ENCODE measurements at places on chromosomes 6 and 20.

- no peak for DNase-seq
These were observed 45.3 kb downstream of the DACT2 start for GRCh38 chr6:168274037-168274952.

DNA sequence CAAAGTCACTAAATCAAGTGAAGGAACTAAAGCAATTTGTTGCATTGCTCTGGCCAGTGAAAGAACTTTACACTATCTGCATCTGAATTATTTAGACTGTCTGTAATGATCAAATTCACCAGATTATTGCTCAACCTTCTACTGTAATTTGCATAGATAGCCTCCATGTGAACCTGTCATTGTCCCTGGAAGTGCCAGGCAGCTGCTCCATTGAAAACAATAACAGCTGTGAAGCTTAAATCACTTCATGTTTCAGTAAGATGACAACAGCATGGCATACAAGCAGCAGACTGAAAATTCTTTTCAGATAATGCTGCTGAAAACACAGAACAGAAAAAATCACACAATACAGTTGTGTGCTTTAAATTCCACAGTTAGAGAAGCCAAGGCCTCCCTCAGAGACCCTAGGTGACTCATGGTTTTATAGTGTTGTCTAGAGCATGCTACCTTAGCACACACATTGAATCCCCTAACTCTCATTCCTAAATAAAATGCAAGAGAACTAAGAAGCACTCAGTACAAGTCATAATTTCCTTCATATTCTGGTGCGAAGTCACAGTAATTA lies 248.9 kb downstream of the TPBG start:
- DNase-seq, result no peak

DNA sequence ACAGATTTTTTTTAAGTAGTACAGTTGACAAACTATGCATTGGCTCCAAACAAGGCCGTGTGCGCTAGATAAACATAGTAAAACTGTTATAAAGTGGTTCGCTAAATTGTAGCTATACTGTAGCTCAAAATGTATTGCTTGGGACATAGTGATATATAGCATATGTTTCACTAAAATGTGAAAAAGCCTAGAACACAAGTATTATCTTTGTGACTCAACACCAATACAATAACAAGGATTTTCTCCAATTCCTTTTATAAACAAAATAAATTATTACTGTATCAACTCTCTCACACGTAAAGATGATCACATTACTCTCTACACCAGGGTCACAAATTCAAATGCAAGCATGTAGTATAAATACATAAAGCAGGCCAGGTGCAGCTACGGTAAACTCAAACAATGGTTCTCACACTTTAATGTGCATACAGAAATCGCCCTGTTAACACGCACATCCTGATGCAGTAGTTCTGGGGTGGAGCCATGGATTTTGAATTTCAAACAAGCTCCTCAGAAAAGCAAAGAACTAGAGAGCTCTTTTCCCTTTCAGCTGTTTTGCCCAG lies 214.6 kb downstream of the GMDS start:
- no peak for DNase-seq

GRCh38 chr6:34909320-34909883 lies 20.3 kb downstream of the ANKS1A start:
- no peak for DNase-seq

DNA sequence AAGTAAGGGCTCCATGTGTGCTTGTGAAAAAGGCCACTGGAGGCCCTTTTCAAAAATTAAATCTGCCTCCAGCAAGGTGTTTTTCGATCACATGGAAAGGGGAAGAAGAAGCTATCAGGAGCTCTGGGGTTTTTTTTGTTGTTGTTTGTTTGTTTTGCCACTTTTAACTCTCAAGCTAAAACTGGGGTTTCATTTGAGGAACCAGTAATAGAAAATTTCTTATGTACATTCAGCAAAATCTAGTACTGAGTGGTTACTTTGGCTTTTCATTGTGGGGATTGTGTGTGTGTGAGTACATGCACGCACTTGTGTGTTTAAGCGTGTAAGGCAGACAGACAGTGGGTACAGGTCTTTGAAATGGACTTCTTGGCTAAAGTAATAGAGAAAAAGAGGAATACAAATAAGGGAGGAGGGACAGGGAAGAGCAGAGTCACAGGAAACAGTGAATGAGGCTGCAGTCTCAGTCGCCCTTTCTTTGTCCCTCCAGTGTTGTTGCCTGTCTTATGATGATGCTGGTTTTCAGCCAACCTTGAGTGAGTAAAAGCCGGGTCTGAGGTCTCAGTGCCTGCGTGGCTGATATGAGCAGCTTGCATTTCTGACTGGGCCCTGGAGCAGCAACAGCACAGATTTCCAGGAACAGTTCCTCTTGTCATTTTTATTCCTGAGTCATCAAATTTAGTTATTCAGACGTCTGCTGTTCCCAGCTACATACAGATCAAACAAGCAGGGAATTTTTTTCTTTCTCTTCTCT lies 26.2 kb downstream of the SLC16A10 start:
- no peak for DNase-seq

DNA sequence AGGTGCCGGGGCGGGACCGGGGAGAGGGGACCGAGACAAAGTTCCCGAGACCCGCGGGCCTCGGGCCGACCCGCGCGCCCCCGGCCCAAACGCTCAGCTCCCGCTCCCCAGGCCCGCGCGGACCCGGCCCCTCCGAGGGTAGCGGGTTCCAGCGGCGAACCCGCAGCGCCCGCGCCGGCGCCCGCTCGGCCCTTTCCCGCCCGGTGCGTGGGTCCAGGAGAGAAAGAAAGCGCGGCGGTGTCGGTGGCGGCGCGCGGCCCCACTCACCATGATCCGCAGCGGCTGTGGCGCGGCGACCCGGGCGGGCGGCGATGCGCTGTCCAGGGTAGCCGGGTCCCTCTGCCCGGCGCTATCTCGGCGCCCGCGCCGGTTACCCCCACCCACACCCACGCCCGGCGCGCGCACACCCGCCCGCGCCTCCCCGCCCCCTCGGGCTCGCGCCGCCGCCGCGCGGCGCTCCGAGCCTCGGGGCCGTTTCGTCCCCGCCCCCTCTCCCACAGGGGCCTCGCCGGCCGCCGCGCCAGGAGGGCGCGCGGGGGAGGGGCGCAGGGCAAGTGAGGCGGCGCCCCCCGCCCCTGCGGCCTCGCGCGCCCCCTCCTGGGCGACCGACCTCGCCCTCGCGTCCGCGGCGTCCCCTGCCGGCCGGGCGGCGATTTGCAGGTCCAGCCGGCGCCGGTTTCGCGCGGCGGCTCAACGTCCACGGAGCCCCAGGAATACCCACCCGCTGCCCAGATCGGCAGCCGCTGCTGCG lies at the start of gene ELOVL2:
ELOVL2 (minus strand) TSS at position 345 of the 751 bp plus-strand sequence; CDS start at position 270, 75 bp downstream.
- no peak for DNase-seq

- no peak for DNase-seq
These were observed 210.4 kb downstream of the FOXC1 start for GRCh38 chr6:1820165-1820564.

DNA sequence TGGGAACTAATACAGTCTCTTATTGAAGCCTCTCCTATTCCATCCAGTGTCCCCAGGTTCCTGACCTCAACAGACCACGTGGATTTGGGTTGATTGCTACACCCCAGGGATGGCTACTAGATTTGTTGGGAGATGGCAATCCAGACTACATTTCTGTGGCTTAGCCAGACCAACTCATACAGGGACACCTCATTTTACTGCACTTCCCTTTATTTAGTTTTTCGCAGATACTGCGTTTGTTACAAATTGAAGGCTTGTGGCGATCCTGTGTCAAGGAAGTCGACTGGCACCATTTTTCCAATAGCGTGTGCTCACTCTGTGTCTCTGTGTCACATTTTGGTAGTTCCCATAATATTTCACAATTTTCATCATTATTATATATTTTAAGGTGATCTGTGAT lies 10.3 kb upstream of the MTRF1L start:
- no peak for DNase-seq

DNA sequence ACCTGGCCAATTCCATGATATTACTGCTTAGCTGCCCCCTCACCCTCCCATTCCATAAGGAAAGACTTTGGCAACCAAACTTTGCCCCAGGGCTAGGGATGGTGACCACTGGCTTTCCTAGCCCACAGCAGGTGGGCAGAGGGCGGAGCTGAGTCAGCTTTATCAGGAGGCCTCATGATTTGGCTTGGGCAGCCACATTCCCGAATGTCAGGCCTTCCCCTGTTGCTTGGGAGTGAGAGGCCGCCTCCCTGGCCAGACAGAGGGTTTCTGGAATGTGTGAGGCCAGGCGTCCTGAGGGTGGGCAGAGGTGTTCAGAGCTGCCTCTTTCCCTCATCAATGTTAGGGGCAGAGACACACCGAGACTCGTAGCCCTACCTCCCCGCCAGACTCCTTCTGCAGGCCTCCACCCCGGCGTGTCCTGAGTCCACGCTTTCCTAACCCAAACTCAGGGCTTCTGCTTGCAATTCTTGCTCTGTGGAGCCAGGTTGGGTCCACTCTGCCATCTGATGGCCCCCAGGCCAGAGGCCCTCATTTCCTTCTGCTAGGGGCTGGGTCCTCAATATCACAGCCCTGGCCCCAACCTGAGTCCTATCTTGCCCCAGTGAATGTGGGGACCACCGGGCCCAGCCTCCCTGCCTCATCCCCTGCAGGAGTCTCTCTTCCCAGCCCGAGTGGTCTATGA lies 19.3 kb downstream of the UQCC2 start:
- no peak for DNase-seq

DNA sequence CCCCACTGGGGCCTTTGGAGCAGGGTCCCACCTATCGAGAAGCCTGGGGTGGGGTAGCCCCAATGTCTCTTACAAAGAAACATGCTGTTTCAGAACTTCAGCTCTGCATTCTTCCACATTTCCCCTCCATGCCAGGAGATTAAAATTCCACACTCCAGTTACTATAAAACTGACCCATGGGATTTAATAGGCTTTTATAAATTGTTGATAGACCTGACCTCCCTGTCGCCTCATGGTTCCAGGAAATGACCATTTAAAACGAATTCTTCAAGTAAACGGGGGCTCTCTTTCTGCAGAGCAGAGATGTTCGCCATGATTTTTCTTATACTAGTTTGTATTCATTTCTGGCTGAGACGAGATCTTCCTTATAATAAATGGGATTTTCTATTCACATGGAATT lies 19.3 kb downstream of the RIN2 start:
- DNase-seq, result no peak

GRCh38 chr20:10319855-10320254 lies 101.2 kb downstream of the SNAP25 start:
- DNase-seq, result no peak

DNA sequence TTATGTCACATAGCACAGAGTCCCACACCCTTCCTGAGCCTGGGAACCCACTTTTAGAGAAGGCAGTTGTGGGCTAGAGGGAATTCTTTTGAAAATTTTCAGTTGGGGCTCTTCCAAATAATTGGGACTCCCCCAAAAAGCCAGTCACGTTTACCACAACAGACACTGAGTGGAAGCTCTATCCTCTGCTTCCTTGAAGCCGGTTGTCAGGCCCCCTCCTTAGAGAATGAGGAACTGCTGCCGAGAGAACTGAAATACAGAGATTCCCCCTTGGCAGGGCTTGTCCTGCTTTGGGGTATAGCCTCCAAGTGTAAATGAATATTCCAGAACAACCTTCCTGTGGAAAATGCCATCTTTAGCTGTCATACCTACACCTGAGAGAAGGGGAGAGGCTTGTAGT lies 2.7 kb upstream of the JAG1 start:
- DNase-seq, result no peak

DNA sequence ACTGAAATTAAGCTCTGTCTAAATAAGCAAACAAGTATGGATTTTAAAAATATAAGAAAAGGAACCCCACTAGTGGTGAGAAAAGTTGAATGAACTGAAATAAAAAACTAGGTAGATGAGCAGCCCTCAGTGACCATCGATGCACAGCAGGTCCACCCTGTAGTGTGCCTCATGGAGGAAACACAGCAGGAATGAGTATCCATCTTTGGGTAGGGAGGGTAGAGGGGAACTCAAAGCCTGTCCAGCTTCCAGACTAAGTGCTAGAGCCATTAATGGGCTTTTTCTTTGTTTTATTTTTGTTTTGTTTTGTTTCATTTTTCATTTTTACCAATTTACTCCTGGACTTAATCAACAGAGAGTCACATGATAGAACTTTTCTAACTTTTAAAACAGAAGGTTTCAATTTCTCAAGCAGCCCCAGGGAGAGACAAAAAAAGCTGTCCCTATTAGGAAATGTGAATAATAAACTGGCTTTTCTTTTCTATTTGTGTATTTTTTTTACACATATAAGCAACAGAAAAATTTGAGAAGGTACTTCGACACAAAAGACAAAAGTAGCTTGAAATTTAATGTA lies 700.6 kb downstream of the HACE1 start:
- no peak for DNase-seq

DNA sequence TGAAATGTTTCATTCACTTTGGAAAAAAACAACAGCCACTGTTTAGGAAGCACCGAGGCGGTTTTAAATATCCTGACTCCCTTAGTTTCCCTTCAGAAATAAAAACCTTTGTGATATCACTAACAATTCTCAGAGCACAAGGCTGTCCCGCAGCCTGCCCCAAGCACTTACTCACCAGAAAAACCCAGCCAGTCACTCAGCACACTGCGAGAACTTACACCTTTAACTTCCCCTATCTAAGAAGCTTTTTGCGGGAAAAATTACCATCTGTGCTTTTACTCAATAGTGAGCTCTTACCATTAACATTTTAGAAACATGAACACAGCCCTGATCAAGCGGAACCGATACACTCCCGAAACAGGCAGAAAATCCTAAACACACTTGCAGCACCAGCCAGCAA lies 9.3 kb downstream of the ZBTB46 start:
- no peak for DNase-seq

GRCh38 chr20:61760321-61760720 lies 305.4 kb downstream of the TAF4 start:
- peak; percentile 65 for DNase-seq

DNA sequence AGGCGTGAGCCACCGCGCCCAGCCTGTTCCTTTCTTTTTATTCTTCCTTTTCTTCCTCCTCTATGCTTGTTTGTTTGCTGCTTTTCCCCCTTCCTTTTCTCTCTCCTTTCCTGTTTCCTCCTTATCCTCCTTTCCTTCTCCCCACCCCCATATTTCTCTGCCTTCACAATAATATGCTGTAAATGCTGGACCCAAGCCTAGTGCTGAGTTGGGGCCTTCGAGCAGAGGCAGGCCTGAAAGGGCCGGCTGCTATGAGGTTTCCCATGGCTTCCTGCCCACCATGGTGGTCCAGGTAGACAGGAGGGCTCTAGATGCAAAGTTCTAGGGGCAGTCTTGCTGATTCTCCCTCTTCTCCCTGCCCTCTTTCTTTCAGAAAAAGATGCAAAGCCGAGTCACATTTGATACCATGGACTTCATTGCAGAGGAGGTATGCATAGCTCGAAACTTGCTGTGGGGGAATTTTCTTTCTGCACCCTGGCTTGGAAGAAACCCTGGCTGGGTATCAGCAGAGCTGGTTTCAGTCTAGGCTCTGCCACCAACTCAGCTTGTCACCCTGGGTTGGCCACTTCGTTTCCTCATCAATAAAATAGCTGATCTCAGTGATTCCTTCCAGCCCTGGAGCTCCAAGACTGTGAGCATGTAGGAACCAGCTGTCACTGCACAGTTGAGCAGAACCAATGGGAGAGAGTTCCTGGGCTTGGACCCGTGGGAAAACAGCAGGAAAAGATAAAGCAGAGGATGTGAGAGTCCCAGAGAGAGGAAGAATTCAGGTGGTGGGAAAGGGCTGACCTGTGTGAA lies 7.4 kb downstream of the CNBD2 start:
- no peak for DNase-seq

Measured in spleen (tissue), 13 donors.